Stimulated activated CD8-positive, alpha-beta memory T cell treated with anti-CD3 and anti-CD28 coated beads, Interleukin-2, amount 100 ng/mL, for 1 hour (primary cell): ENCODE measurements at places on chromosomes 2 and 18.

- DNase-seq = peak; percentile 48
These were observed 601 bp downstream of the ENOSF1 start for GRCh38 chr18:711657-712400.

DNA sequence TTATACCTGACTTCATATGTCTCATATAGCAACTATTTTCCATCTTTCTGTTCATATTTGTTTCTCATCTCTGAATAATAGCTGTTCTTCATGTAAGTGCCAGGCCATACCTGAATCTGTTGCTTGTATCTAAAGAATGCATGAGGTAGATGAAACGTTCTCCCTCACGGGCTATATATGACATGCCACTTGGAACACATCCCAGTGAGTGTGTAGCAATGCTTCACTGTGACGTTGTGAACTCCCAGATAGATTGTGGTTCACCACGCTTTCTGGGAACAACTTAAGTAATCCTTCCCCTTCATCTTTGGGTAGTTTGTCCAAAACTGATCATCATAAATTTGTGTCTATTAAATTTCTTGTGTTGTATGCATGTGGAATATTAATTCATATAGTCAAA is 60.1 kb downstream of the RDH14 start:
- no peak for DNase-seq

DNA sequence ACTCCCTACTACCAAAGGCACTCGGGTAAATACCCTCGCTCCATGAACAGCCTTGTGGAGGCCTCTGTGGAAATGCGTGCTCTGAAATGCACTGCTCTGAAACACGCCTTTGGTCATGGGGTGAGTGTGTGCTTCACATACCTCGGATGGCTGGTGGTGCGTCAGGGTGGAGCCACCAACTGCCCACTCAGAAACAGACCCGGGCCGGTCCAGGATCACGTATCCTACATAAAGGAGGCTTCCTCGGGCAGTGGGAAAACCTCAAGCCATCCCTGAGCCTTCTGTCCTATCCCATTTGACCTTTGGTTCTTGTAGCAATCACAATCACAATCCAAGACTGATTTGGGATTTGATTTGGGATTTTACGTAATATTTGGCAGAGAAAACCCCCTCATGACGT is 53.5 kb upstream of the ZNF516 start:
- DNase-seq = no peak

GRCh38 chr2:55862673-55863390 is 60.8 kb downstream of the EFEMP1 start:
- no peak for DNase-seq

DNA sequence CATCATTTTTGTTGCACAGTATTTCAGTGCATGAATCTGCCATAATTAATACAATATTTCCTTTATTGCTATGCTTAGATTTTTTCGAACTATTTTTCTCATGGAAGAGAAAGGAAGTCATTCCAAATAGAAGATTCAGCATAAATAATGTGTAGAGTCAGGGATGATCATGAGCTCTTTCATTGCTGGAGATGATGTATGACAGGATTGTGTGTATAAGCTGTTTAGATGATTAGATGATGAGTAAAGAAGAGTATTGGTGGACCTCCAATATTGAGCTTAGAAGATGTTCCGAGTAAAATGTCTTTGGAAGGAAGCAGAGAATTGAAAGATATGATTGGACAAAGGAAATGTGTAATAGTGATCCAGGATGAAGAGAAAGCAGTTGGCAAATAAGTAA is 364.5 kb downstream of the PARD3B start:
- DNase-seq = no peak

DNA sequence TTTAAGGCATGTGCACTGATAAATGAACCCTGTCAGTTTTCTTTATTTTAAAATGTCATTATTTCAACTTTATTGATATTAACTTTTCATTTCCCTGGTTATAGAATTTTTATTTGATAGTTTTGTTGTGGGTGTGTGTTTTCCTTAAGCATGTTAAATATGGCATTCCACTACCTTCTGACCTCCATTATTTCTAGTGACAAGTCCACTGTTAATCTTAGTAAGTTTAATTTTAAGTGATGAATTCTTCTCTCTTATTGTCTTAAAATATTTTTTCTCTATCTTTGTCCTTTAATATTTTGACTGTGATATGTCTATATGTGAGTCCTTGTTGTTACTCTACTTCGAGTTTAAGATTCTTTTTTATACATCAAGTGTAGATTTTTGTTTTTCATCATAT is 685.7 kb downstream of the GALR1 start:
- no peak for DNase-seq

DNA sequence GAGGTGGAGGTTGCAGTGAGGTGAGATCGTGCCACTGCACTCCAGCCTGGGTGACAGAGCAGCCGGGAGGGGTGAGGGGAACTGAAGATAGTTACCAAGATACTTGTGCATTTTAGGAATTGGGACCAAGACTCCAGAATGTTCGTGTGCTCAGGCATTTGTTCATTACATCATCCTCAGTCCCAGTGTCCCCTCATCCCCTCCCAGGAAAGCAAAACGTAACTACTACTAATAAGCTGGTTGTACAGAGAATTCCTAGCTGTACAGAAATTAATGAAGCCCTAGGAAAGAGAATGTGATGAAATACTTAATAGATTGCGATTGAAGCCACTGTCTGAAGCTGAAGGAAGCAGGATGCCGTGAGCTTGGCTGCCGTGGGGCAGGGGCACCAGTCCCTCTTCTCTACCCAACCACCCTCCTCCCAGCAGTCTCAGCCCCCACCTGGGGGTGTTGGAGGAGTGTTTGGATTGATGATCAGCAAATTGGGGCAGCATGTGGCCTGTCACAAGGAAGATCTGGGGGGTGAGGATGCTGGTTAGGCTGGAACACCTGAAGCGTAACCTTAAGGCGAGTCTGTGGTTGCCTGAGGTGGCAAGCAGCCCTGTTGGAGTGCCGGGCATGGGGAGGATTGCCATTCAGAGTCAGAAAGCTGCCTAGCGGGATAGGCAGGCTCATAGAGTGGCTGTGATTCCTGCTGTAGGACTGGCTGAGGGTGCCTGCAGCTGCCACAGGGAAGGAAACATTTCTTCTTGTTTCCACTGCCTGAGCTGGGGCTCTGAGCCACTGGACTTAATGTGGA is 140.9 kb downstream of the SH3RF3 start:
- no peak for DNase-seq

DNA sequence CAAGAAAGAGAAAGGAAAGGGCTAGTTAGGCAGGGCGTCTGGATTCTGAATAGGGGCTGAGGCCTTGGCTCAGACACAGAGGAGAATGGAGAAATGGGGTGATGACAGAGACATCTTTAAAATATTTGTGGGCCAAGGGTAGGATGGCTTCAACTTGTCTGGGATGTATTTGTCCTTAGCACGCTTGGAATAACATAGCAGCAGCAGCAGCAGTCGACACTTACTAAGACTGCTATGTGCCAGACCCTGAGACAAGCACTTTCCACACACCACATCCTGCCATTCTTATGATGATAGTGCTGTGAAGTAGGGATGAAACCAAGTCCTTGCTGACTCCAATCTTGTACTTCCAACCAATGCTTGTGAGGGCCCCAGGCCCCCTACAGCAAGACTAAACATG is 2.6 kb downstream of the IL1RL1 start:
- no peak for DNase-seq

GRCh38 chr2:216104691-216105090 is 4.5 kb upstream of the XRCC5 start:
- DNase-seq = no peak

- DNase-seq = no peak
These were observed 7.4 kb downstream of the DCAF17 start for GRCh38 chr2:171441470-171441869.

DNA sequence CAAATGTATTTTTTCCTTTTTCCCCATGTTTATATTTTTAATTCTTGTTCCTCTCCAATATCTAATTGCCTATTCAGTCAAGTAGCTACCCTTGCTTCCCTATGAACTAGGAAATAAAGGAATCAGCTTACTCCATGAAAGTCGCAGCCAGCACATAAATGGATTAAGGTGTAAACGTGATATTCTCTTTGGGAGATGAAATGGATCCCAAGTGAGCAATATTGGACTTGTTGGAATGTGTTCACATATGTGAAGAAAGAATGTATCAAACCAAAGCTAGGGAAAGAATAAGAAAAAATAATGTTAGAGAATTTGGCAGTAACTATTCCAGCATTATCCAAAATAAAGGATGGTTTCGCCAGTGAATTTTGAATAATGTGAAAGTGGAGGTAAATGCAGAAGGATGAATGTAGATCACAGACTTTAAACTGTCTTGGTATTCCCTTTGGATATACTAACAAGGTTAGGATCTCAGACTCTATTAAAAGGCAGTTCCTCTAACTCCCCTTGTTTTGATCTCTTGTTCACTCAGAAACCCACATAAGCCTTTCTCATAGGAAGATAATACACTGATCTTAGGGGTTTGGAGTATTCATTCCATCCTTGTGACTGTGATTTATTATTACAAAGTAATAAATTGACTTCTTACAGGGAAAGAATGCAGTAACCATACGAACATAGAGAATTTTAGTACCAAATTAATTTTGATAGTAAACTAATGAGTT is 208.1 kb downstream of the BABAM2 start:
- no peak for DNase-seq

GRCh38 chr2:205714058-205714776 is 31.9 kb downstream of the NRP2 start:
- DNase-seq = no peak
